ENCODE measurements at places on chromosomes 3 and 15.

GRCh38 chr3:139230391-139230790 is 113.4 kb upstream of the MRPS22 start:
- DNase-seq = no peak

DNA sequence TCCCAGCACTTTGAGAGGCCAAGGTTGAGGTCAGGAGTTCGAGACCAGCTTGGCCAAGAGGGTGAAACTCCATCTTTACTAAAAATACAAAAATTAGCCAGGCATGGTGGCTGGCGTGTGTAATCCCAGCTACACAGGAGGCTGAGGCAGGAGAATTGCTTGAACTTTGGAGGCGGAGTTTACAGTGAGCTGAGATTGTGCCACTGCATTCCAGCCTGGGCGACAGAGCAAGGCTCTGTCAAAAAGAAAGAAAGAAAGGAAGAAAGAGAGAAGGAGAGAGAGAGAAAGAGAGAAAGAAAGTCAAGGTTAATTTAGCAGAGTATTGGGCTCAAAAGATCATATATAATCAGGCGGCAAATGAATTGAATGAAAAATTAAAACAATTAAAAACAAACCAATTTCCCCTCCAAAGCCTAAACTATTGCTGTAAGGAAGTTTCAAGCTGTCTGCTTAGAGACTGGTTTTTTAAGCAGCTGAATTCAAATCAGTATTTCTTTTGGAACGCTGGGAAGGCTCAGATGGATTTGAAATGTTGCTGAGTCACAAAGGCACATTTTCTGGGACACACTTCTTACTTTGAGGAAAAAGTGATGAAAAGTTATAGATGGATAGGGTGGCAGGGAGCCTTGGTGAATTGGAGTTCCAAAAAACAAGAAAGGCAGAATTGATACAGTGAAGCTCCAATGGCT is 81.3 kb upstream of the BHLHE40 start:
- no peak for DNase-seq

DNA sequence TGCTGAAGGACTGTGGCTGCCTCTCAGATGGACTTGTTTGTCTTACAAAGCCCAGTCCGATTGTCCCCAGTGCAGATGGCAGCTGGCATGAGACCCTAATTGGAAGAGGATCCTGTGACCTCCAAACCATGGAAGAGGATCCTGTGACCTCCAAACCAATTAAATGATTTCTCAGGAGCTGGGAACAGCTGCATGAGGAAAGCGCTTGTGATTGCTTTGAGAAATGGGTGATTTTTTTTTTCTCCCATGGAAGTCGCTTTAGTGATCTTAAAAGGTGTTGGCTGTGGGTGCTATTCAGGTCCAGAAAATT is 68.4 kb upstream of the LARS2 start:
- DNase-seq = no peak

GRCh38 chr3:72973031-72973723 is 23.4 kb upstream of the PPP4R2 start:
- no peak for DNase-seq

GRCh38 chr15:68765602-68766368 is 54.9 kb downstream of the ANP32A start:
- no peak for DNase-seq

DNA sequence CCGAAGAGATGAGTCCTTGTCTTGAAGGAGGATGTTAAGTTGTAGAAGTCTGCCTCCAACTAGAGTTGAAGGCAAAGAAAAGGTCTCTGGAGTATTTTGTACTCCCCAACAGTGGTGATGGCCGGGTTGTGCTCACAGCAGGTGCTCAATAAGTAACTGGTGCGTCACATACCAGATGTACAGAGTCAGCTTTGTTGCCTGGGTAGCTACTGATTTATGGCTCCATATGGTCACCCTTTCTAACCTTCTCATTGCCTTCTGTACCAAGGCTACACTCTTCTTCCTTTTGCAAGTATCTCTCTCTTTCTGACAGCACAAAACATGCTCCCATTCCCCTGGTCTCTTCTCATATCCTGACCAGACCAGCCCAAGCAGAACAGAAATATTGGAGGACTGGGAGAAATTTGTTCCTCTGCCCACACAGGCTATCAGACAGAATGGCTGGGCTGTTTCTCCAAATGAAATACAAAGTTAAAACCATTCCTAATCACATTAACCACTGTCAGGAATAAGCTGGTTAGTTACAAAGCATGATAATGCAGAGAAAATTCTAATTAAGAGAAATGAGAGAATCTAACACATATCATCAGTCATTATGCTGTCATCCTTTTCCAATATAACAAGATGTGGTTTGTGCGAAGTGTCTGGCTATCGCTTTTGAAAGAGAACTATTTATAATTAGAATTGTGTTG is 150.1 kb upstream of the LRRN1 start:
- DNase-seq = no peak

DNA sequence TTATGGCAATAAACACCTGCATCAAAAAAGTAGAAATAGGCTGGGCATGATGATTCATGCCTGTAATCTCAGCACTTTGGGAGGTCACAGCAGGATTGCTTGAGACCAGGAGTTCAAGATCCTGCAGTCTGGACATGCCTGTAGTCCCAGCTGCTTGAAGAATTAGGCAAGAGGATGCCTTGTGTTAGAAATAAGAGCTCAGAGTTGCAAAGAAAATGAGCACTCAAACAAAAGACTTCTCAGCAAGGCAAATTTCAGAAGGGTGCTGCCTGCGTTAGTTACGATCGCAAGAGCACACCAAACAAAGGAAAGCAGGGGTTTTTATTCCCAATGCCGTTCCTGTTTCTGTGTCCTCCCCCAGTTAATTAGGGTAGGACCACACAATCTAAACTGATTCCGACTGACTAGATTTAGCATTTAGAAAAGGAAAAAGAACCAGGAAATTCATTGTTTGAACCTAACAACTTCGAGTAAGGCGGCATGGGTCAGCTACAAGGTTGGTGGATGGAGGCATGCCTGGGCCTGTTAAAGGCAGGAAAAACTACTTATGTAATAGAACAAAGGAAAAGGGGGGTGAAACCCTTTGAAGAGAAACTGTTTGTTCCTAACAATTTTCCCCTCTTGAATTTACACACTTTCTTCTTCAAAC is 55.5 kb downstream of the DLG1 start:
- no peak for DNase-seq

- no peak for DNase-seq
These were observed 62.0 kb downstream of the KLHL6 start for GRCh38 chr3:183493296-183494045.

- DNase-seq = no peak
These were observed 46.0 kb upstream of the FURIN start for GRCh38 chr15:90822204-90822955.

DNA sequence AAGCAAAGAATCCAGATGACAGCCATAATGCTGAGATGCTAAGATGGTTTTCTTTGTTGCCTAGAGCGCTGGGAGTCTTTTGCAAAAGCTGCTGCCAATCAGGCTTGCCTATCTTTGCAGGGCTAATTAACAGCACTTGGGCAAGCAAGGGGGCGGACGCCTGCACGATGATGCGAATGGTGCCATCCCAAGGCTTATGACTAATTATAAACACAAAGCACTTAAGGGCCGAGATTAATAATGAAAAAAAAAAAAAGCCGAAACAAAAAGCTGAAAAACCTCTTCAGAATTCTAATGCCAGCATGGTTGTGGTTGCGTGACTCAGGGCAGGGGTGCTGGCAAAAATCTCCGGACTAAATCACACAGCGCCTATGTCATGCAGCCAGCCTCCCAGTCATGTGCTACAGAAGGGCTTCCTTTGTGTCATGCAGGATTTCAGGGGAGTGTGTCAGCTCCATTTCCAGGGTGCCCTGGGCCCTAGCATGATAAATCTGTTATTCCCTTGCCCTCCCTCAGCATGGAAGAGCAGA is 185.0 kb upstream of the ANKRD28 start:
- no peak for DNase-seq

- no peak for DNase-seq
These were observed 511.2 kb downstream of the FOXP1 start for GRCh38 chr3:71072287-71072686.

DNA sequence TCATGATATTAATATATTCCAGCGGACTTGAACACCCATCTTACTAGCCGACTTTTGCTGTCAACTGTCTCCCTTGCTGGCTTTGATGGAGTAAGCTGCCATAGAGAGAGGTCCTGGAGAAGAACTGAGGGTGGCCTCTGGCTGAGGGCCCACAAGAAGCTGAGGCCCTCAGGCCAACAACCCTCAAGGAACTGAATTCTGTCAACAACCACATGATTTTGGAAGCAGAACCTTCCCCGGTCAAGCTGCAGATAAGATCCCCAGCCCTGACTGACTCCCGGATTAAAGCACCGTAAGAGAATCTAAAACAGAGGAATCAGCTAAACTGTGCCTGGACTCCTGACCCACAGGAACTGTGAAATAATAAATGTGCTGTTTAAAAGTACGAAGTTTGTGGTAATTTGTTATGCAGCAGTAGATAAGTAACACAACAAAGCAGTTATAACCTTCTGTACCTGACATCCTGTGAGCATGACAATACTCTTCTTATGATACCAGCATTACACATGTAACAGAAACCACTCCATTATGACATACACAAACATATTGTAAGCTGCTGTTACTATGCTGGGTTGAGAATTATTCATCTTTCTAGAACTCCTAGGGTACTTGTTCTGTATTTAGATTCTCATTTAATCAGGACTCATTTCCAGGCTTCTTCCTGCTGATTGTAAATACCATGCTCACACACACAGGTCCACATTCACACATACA is 66.2 kb downstream of the HES1 start:
- DNase-seq = no peak

DNA sequence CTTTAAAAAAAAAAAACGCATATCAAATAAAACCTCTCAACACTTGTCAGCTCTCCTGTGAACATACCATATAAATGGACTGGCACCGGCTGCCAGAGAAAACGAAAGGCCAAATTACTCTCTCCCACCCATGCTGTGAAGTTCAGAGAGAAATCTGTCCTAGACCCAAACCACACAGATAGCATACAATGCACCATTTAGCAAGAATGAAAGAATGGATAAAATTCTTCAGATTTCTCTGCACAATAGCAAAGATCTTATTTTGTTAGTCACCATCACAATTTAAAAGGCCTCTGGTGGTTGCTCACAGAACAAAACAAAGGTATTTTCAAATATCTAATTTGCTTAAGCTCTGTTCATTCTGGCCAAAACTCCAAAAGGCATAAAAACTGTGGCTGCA is 93.9 kb upstream of the BHLHE40 start:
- no peak for DNase-seq

GRCh38 chr15:99249270-99249841 is at the start of gene TTC23:
TTC23 (minus strand) TSS chr15:99249581; CDS start chr15:99228712, 20,869 bp downstream.
- DNase-seq = no peak

- DNase-seq = no peak
These were observed 441 bp downstream of the CEP70 start for GRCh38 chr3:138593488-138594149.

GRCh38 chr3:27633224-27633545 is 88.9 kb downstream of the EOMES start:
- no peak for DNase-seq

DNA sequence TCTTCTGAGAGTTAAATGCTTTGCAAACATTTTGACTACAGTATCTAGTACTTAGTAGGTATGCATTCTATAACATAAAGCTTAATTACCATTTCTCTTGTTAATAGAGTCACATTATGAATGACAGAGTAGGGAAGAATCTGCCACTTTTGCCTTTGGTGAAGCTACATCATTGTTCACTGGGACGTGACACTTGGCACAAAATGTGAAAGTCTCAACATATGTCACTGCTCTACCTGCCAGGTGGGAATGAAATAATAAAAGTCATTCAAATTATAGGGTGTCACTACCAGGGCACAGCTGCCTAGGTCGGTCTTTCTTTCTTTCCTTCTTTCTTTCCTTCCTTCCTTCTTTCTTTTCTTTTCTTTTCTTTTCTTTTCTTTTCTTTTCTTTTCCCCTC is 17.6 kb downstream of the GPR87 start:
- no peak for DNase-seq

GRCh38 chr15:99478977-99479376 is 86.8 kb upstream of the MEF2A start:
- no peak for DNase-seq

DNA sequence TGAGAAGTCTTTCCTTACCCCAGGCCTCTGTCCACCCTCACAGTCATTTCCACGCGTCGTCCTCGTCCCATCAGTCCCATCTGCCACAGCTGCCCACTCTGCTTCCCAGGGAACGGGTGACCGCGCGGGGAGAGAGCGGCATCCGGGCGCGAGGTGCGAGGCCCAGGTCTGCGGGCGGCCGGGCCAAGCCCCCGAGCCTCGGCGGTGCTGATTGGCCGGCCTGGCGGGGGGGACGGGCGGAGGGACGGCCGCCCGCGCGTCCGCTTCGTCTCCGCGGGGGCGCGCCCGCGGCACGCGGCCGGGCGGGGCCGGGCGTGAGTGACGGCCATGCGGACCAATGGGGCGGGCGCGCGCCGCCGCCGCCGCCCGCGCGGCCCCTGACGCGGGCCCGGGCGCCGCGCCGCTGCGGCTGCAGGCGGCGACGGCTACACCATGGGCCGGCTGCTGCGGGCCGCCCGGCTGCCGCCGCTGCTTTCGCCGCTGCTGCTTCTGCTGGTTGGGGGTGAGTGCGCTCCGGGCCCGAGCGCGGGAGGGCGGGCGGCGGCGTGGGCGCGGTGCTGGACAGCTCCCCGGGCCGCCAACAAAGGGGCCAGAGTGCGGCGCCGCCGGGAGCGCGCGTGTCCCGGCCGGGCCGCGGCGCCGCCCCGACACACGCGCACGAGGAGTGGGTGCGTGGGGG is at the start of gene PODXL2:
PODXL2 (plus strand) TSS at position 398 of the 679 bp plus-strand sequence; CDS start at position 433, 35 bp downstream.
- no peak for DNase-seq

DNA sequence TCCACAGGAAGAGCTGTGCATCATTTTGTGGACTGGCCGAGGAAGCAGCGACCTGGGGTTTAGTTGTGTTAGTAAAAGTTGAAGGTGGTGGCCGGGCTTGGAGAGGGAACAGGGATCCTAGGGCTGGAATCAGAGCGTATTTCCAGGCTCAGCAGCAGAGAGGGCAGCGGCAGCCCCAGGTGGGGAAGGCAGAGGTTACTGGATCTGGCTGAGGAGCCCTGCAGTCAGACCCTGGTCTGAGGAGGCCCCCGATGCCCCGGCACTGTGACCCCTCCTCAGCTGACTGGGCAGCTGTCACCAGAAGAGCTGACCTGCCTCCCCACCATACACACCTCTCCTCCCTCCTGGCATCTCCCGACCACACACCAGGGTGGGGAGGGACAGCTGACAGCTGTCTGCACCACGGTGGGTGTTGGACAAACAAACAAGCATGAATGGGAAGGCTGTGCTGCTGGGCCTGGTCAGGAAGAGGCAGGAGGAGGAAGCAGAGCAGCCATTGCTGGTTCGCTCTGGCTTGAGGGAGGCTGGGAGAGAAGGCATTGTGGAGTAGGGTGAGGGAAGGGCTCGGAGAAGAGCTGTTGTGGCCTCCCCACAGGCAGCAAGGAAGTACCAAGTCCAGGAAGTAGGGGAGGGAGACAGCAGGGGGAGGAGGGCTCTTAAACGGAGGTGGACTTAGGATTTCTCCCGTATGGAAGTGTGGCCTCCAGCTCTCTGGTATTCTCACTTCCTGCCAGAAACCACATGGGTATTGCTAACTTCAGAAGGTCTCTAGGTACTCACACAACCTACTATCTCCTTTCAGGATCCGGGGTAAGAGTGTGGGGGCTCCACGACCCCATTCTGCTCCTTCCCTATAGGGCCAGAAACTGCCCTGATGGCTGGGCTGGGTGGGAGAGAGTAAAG is 49.5 kb upstream of the HACD2 start:
- no peak for DNase-seq
